ENCODE measurements at places on chromosomes 11 and 22.

DNA sequence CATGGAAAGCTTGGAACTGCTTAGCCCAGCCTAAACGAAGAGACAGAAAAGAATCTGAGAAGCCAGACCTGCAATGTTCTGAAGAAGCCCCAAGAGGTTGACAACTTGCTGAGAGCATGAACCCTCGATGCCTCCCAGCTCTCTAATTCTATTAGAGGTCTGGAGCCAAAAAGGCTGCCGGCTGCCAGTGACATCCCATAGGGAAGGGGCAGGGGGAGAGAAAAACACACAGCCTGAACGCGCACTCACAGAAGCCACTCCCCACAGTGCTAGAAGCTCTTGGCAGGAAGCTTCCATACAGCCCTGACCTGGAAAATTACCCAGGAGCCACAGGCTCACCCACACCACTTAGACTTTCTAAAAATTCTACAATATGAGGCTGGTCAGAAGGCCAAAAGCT lies 18.3 kb downstream of the POLDIP3 start:
- no peak for DNase-seq

DNA sequence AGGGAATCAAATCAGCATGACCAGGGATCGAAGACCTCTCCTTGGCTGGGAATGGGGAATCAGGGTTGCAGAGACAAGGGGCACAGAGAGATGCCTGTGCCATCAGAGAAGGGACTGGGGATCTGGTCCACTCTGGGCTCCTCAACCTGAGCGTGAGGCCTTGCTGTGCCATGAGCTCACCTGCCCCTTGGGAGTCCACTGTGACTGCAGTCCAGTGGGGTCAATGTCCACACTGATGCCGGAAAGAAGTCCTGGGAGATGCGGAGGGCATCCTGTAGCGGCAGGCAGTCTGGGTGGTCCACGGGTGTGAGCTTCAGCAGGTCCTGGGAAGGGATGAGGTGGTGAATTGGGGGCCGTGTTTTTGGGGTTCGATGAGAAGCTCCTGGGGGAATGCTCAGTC lies 7.3 kb upstream of the RGL4 start:
- DNase-seq: no peak

DNA sequence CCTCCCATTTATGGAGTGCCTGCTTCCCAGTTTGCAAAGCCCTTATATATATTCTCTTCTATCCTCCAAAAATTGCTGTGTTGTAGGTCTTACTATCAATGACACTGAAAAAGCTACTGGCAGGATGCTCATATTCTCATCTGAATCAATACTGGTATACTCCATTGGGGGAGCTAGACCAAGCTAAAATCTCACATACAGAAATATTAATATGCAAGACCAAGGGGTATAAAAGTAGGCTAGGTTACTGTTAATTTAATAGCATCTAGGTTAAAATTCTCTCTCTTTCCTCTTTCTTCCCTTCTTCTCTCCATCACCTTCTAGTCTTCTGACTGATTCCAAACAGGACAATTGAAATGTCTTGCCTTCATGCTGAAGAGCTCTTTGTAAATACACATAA lies 17.1 kb upstream of the BDNF start:
- no peak for DNase-seq

- no peak for DNase-seq
These were observed 2.7 kb downstream of the ACO2 start for GRCh38 chr22:41471568-41471967.

GRCh38 chr22:40218152-40218551 lies 40.4 kb downstream of the TNRC6B start:
- no peak for DNase-seq

DNA sequence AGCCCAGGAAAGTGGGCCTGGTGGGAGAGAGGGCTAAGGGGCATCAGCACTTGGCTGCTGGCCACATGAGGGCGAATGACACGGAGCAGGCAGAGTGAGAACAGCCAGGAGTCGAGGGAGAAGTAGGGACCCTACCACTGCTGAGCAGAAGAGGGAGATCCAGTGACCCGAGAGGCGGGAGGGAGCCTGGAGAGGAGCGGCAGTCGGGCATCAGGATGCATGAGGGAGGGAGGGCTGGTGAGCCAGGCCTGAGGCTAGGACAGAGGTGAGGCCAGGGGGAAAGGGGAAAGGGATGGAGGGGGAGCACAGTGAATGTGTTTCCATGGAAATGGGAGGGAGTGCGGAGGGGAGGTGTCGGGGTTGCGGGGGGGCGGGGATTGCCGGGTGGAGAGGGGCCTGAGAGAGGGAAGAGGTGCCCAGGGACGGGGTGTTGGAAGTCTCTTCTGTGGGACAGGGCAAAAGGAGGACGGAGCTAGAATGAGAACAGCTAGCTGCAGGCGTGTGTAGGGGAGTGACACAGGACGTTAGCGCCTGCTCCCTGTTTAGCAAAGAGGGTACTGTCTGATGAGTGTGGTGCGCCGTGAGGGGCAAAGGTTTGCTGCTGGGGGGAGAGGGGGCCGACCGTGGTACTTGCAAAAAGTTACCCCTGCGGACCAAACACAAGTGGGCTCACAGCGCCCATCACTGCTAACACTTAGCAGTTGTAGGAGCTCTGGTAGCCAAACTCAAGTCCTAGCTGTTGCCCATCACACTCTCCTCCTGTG lies 37.1 kb upstream of the WNT11 start:
- no peak for DNase-seq
